ENCODE measurements at places on chromosomes 7 and 10.

GRCh38 chr10:61643316-61643751 lies 19.4 kb upstream of the CABCOCO1 start:
- DNase-seq: no peak

GRCh38 chr10:77849039-77849664 lies 77.4 kb downstream of the DLG5 start:
- DNase-seq: no peak

- DNase-seq: no peak
Measured at GRCh38 chr10:11387044-11387443, 224.4 kb downstream of the USP6NL start.

GRCh38 chr7:138515001-138515528 lies 55.0 kb downstream of the TRIM24 start:
- no peak for DNase-seq

DNA sequence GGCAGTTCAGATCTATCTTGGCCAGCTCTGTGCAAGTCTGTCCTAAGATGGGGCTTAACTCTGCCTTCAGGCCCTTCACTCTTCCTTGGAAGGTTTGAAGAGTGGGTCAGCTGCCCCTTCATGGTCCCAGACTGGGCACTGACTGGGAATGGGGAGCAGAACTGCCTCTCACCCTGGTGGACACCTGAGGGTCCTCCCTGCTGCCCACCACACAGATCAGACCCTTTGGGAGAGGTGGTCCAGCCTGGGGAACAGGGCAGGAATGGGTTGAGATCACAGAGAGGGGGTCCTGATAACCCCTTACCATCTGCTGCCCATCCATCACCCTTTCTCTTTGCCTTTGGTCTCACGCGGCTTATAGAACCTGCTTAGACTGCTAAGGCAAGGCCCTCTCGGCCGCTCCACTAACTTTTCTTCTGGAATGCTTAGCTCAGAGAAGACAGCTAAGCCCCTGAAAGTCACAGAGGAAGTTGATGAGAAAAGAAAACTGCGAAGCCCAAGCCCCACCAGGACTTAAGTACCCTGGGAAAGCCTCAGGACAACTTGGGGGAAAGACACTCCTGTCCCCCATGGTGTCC lies 402 bp upstream of the CDHR1 start:
- DNase-seq: no peak

GRCh38 chr7:100509231-100509630 lies 25.5 kb downstream of the NYAP1 start:
- no peak for DNase-seq

GRCh38 chr7:70942791-70943190 lies 189.2 kb upstream of the GALNT17 start:
- DNase-seq: no peak

- DNase-seq: no peak
Measured at GRCh38 chr10:19730907-19731217, 85.4 kb upstream of the PLXDC2 start.

GRCh38 chr7:382043-382400 lies 92.1 kb downstream of the FOXL3 start:
- DNase-seq: no peak

GRCh38 chr10:69403066-69403465 lies 13.7 kb downstream of the TACR2 start:
- no peak for DNase-seq
